ENCODE measurements at places on chromosomes 6 and 20. TPM values are rescaled to one million over a fixed set of nuclear protein-coding genes. Genes with fewer than 3 reads are reported as not detected.

The UBE2C gene
- total RNA-seq: 135 TPM

The SAPCD1 gene
- 12.0 TPM for total RNA-seq

The B3GAT2 gene
- total RNA-seq: 0.05 TPM

The BPI gene
- total RNA-seq: not detected

The SOBP gene
- not detected for total RNA-seq

The LY86 gene
- total RNA-seq: 25.3 TPM

The CALHM6 gene
- total RNA-seq: 15.8 TPM

The C6orf132 gene
- total RNA-seq: not detected

The AVP gene
- not detected for total RNA-seq

The C6orf118 gene
- total RNA-seq: not detected

The RARS2 gene
- 24.9 TPM for total RNA-seq

The POPDC3 gene
- total RNA-seq: not detected

The FAM217A gene
- not detected for total RNA-seq

The PROKR2 gene
- total RNA-seq: not detected

The GPX5 gene
- not detected for total RNA-seq

The TLDC2 gene
- not detected for total RNA-seq

The GOPC gene
- total RNA-seq: 26.3 TPM

The MAS1 gene
- total RNA-seq: not detected

The PLA2G7 gene
- not detected for total RNA-seq

The MAP7 gene
- total RNA-seq: 2.6 TPM

The TFAP2C gene
- not detected for total RNA-seq

The SOX18 gene
- 0.28 TPM for total RNA-seq

The SAMD5 gene
- not detected for total RNA-seq

Data from activated naive CD4-positive, alpha-beta T cell treated with anti-CD3 and anti-CD28 coated beads, Interleukin-2, amount 10 ng/mL, durations not matched to agents 5 hours and 36 hours (primary cell).